Ascending aorta (tissue), 2 donors: ENCODE measurements at places on chromosomes 16 and 17. TPM values are rescaled to one million over a fixed set of nuclear protein-coding genes. Genes with fewer than 3 reads are reported as not detected.

CPD gene
- total RNA-seq = 141 TPM

HYDIN gene
- 1.2 TPM for total RNA-seq

GAS2L2 gene
- not detected for total RNA-seq

TBC1D3K gene
- total RNA-seq = not detected

SRRM2 gene
- total RNA-seq = 359 TPM

GRCh38 chr17:79991924-79992648, 43.6 kb downstream of the TBC1D16 start:
- no peak for DNase-seq

DNA sequence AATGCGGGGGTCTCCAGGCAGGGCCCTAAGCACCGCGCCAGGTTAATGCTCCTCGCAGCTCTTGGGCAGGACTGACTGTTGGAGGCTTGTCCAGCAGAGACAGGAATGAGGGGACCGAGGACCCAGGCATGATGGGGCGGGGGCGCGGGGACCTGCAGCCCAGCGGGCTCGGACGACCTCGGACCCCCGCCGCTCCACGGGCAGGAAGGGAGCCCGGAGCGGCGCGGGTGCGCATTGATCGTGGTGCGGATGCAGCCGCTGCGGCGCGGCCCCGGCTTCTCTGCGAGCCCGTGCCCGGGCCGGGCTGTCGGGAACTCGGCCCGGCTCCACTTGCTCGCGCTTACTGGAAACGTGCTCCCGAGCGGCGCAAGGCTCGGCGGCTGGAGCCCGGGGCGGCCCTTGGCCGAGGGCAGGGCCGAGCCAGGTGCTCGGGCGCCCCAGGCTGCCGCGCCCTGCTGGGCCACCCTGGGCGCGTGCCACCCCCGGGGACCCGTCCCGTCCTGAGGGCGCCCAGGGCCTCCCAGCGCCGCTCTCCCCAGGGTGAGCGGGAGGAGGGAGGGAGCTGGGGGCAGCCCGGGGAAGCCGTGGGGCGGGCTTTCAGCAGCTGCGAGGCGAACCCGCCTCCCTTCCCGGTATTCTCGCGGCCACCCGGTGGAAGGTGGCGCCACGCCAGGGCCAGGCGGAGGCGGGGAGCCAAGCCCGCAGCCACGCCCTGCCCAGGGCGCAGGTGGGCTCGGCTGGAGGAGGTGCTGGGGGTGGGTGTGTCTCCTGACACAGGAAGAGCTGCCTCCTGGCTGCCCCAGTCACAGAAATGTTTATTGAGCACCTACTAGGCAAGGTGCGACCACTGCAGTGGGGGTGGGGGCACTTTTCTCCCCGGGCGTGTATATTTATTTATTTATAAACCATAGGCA, 45.9 kb downstream of the SOCS3 start:
- DNase-seq = peak; percentile 84

DNA sequence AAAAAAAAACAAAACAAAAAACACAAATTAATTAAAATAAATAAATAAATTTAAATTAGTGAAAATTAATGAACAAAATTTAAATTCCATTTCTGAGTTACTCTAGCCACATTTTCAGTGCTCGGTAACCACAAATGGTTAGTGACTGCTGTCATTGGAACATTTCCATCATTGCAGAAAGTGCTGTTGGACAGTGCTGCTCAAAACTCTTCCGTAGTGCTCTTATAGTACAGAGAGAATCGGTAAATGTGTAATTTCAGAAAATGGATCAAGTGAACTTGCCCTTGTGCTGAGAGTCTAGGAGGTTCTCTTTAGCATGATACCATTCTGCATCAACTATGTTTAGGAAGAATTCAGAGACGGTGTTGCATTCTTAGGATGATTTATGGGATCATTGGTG, 23.7 kb downstream of the ZNRF1 start:
- no peak for DNase-seq

GRCh38 chr17:34584805-34585416, 5.5 kb downstream of the TMEM132E start:
- no peak for DNase-seq

- DNase-seq = no peak
Measured at GRCh38 chr17:57034807-57035754, 50.0 kb upstream of the AKAP1 start.

DNA sequence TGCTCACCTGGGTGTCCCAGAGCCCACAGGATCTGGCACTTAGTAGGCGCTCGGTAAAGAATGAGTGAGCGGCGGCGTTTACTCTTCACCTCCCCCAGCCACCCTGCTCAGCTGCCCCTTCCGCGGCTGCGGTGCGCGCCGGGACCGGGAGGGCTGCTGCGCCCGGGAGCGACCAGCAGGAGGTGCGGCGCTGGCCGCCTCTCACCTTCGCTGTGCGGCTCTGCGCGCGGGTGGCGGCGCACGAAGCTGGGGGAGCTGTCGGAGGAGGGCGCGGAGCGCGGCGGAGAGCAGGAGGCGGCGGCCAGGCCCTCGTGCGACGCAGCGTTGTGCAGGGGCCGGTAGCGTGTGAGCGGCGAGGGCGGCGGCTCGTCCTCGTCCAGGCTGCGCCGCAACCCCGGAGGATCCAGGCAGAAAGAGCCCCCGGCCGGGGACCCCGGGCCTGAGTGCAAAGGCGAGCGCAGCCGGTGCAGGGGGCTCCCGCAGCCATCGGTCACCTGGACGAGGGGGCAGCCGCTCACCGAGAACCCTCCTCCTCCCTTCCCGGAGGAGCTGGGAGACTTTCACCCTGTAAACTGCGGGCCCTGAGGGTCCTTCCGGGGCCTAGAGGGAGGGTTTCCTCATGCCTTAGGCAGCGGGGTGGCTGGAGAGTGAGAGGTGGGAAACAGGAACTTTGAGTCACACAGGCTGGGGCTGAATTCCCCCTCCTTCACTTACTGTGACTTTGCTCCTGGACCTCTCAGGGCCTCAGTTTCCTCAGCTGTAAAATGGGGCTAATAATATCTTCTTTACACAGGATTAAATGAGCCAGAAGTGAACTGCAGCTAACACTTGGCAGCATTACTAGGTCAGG, 12.5 kb downstream of the SAMD14 start:
- no peak for DNase-seq

- peak; percentile 73 for DNase-seq
Measured at GRCh38 chr17:80146121-80147034, 550 bp downstream of the EIF4A3 start.

DNA sequence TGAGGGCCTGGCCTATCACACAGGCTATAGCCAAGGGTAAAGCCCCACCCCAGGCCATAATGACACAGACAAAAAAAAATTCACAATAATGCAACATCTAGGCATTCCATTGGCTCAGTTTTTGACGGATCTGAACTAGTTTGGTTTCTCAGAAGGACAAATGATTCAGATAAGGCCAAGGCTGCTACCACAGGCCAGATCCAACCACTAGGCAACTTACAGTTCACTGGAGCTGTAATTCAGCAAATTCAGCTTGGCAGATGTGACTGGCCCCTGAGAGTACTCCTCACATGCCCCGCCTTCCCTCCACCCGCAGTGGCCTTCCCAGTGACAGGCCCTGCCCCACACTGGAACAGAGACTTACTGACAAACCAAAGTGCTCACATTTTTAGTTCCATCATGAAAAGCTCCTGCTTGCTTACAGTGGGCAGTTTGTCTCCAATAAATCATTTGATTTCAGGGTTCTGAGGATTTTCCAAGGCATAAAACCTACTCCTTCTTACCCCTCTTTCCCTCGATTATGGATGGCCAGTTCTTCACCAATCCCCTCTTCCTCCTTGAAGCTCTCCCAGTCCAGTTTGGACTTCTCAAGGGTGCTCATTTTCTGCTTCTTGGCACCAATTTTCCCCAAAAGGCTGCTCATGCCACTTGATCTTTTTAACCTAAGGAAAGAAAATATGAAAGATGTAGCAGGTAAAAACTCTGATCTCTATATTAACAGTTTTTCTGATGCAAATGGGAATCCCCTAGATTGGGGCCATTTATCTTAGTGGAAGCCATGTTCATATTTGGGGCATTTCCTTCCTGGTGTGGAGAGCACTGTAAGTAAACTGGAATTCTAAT, 53.3 kb upstream of the BCAR1 start:
- no peak for DNase-seq

DNA sequence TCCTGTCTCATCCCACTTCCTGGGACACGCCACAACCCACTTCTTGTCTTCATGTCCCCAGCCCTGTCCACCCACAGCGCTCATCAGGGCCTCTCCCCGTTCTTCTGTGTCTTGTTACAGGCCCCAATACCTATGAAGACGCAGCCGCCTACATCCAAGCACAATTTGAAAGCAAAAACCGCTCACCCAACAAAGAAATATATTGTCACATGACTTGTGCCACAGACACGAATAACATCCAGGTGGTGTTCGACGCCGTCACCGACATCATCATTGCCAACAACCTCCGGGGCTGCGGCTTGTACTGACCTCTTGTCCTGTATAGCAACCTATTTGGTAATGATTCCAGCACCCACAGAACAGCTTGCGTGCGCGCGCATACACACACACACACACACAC, 70.6 kb downstream of the AMFR start:
- no peak for DNase-seq

DNA sequence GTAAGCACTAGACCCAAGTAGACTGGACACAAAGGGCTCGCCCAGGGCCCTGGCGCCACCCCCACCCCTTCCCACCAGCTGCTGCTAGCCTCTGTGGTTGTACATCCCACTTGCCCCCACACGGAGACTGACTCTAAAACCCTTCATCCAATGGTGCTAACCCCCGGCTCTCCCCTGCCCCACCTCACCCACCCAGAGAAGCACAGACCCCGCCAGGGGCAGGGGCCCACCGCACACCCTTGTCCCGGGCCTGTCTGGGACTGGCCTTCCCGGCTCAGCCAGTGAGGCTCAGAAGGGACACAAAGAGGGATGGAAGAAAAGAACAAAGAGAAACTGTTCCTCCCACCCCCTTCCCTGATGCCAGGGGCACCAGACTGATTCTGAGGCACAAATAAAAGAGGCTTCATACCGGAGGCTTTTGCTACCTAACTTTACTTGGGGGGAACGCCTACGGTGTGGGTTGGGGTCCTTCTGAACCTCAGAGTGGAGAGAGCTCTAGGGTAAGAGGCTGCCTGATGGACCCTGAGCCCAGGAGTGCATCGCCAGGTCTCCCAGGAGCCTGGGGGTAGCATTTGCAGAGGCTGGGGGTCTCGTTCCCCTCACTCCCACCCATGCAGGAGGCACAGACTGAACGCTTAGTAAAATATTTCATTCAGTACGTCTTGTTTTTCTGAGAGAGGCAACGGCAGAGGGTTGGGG, 8.2 kb downstream of the CORO6 start:
- DNase-seq = no peak

DNA sequence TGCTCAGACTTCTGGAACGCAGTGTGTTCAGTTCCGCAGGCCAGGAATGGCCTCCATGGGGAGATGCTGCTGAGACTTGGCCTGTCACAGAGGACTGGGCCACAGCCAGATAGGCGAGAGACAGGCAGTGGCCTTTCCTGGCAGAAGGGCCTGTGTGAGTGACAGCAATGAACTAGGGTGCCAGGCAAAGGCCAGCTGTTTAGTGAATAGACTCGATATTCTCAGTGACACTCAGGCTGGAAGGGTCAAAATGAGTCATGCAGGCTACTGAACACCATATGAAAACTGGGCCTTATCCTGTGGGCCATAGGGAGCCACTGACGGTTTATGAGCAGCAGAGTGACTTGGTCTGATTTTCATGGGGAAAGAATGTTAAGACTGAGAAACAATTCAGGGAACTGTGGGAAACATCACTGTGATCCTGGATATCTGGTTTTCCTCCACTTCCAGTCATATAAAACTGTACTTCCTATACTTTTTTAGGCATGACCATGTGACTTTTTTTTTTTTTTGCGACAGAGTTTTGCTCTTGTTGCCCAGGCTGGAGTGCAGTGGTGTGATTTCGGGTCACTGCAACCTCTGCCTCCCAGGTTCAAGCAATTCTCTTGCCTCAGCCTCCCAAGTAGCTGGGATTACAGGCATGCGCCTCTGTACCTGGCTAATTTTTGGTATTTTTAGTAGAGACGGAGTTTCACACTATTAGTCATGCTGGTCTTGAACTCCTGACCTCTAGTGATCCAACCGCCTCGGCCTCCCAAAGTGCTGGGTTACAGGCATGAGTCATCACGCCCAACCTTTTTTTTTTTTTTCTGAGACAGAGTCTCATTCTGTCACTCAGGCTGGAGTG, 5.2 kb upstream of the NUBP1 start:
- peak; percentile 92 for DNase-seq

- DNase-seq = no peak
Measured at GRCh38 chr17:70683936-70684335, 514.6 kb downstream of the KCNJ2 start.

DNA sequence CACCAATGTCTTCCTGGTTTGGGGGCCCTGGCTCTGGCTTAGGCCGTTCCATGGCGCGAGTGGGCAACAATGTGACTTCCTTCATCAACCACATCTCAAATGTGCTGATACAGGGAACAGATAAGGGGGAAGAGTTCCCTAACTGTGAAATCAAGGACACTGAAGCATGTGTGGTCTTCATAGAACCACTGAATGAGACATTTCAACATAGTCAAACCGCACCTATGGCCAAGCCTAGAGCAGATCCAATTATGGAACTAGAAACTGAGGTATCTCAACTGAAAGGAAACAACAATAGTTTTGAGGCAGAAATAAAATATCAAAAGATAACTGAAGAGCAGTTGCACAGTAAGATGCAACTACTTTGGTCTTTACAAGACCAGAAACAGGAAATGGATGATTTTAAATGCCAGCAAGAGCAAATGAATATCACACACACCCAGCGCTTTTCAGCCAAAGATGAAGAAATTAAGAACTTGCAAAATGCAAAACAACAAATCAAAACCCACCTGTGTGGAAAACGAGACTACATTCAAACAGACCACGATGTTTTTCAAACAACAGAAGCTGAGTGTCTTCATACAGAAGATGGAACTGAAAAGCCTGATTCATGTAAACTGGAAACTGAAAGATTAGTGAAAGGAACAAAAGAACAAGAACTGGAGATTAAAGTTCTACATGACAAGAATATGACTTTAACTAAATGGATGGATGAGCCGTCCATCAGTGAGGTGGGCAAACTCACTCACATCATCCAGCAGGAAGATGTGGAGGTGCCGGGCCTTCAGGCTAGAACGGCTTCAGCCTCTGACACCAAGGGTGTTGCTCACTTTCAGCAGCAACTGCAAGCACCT, 18.1 kb upstream of the LCMT1 start:
- DNase-seq = no peak

- no peak for DNase-seq
Measured at GRCh38 chr16:84579936-84580335, 37.9 kb downstream of the COTL1 start.

- no peak for DNase-seq
Measured at GRCh38 chr17:32953857-32954256, 25.9 kb downstream of the TMEM98 start.

DNA sequence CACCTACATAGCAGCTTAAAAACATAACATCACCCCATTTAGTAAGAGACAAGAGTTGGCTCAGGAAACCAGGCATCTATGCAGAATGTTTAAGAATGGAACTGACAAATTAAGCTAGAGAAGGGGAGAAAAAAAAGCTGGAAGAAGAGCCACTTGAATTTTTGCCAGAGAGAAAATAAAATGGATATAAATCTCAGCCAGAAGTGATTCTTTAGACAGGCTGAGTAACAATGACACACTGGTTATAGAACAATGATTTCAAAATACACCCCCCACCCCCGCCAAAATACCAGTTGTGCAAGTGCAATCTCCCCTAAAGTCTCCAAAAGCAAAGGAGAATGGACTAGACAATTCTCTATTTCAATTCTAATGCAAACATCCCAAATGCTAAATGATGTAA, 22.4 kb downstream of the LSM12 start:
- no peak for DNase-seq

GRCh38 chr16:74226338-74226954, 70.2 kb upstream of the PSMD7 start:
- no peak for DNase-seq
